Activated gamma-delta T cell treated with anti-CD3 and anti-CD28 coated beads, Interleukin-2, amount 50 U/mL, for 16 hours (primary cell): ENCODE measurements at places on chromosomes 13 and 19.

DNA sequence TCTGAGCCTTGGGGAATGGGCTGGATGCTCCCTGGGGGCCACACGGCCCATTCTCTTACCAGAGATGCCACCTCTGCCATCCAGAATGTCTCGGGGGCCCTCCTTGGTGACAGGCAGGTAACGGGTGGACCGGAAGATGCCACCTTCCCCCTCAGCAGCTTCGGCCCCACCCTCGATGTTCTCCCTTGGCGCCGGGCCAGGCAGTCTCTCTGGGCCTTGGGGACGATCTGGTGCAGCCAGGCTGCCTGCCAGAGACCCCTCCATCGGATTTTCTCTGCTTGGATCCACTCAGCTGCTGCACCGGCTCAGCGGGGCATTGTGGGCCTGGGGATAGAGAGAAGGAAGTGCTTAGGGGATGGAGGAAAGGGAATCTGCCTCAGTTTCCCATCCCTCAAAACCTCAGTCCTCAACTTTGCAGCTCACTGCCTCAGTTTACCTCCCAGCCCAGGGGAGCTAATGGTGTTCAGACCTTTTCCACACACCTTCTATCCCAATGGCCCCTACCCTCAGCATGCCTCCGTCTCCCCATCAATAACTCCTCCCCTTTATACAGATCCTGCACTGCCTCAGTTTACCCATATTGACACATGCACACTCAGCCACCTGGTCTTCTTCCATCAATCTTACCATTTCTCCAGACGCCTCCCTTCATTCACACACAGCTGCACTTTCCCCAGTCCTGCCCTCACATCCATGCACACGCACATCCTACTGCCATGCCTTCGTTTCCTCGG is 1.5 kb downstream of the WIZ start:
- no peak for DNase-seq

GRCh38 chr13:43057653-43058317 is 34.4 kb downstream of the DNAJC15 start:
- DNase-seq: no peak

DNA sequence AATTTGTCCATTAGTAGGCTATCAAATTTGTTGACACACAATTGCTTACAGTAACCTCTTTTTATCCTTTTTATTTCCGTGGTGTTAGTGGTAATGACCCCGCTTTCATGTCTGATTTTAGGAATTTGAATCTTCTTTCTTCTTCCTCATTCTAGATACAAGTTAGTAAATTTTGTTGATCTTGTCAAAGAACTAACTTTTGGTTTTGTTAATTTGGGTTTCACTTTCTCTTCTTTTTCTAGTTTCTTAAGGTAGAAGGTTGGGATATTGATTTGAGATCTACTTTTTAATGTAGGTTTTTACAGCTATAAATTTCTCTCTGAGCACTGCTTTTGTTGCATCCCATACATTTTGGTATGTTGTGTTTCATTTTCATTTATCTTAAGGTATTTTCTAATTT is 53.3 kb upstream of the SLC7A1 start:
- no peak for DNase-seq

DNA sequence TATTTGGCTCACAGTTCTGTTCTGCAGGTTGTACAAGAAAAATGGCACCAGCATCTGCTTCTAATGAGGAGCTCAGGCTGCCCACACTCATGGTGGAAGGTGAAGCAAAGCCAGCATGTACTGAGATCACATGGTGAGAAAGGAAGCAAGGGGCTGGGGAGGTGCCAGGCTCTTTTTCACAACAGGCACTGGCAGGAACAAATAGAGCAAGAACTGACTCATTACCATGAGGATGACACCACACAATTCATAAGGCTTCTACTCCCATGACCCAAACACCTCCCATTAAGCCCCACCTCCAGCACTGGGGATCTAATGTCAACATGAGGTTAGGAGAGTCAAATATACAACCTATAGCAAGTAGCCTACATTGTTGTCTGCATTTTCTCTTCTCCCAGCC is 522.6 kb downstream of the RFC3 start:
- no peak for DNase-seq

DNA sequence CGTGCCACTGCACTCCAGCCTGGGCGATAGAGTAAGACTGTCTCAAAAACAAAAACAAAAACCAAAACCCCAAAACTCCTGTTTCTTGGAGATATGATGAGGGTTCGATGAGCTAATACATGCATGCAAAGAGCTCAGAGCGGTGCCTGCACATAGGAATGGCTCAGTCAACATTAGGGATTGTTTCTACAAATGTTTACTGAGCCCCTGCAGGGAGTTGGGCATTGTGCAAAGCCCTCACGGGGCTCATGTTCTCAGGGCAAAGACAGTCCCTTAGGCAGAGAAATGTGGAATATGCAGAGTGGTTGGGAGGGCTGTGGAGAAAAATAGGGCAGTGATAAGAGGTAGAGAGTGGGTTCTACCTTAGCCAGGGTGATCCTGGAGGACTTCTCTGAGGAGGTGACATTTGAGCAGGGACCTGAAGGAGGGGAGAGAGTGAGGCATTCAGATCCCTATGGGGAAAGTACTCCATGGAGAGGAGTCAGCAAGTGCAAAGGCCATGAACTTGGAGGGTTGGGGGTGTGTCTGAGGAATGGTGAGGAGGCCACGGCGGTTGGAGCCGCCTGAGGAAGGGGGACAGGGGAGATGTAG is 1.5 kb upstream of the EHD2 start:
- no peak for DNase-seq

- no peak for DNase-seq
Measured at GRCh38 chr19:23522431-23522830, 127.2 kb upstream of the ZNF91 start.

- no peak for DNase-seq
Measured at GRCh38 chr13:39859898-39860297, 204.4 kb downstream of the COG6 start.

- DNase-seq: no peak
Measured at GRCh38 chr13:79479882-79480281, 1.1 kb upstream of the NDFIP2 start.

DNA sequence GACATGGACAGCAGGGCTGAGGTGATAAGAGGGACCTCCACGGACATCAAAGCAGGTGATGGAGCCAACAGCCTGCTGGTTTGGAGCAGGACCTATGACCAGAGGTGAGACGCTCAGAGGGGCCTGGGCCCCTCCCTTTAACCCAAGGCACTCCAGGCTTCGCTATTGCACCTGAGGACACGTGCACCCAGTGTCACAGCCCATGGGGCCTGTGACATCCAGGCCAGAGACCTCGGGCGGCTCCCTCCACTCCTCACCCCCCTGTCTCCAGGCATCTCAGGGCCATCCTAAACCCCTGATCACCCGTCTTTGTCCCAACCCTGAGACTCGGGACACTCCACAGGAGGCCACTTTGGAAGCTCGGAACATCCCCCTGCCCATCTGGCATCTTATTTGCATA is 12.9 kb downstream of the ADGRE5 start:
- no peak for DNase-seq

DNA sequence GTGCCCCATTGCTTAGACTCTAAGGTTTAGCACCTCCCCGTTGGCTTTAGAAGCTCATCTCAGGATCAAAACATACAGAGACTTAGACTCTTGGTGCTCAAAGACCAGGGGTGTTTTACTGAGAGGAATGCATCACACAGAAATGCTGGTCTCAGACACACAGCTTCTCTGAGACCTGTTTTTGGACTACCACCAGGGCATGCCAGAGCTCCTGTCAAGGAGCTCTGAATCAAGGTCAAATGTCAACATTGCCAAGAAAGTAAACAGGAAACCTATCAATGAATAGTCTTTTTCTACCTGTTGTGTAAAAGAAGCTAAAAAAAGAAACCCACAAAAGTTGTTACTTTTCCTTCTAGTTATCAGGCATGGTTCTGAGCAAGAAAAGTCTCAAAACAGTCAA is 149.2 kb downstream of the COL4A1 start:
- no peak for DNase-seq

DNA sequence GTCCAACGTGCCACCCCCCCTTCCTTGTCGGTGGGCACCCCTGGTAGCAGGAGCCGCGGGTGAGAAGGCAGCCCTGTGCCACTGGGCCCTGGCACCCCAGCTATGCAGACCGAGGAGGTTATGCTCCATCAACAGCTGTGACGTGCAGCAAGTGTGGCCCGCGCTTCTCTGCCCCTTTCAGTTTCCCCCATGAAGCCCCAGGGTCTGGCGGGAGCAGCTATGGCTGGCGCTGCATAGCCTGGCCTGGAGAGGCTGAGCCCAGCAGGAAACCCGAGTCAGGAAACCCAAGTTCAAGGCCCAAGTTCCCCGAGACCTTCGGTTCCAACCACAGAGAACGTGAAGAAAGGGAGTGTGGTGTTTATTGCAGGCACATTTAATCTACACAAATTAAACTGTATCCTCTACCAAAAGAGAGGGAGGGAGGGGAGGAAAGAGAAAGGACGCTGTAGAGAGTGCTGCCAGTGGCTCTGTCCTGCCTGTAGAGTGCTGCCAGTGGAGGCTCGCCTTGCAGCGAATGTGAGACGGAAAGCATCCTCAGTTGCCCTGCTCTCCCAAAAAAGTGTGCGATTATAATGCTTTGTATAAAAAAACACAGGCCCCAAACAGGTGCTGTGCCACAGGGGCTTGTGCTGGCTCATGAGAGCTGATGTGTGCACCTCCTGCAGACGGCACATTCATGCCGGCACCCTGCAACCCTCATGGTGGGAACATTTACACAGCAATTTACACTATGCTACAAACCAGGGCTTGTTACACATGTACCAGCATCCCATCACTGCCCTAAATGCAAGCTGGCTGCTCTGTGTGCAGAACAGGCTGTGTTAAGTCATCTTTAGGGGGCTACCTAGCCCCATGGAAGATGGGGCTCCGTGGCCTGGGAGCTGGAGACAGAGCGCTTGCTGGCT is 16.3 kb downstream of the POP4 start:
- DNase-seq: no peak

DNA sequence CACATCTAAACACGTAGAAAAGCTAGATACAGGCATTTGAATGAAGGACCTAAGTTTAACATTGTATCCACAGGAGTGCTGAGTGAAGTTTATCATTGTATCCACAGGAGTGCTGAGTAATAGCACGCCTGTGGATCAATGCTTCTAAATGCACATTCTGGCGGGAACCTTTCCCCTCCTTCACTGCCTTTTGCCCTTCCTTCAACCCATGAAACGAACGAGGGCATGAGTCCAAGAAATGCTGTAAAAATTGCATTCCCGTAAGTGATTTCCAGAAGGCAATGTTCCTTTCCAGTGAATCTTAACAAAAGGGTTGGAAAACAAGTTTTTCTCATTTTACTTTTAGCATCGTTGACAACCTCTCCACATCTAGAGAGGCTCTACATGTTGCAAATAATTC is 88.1 kb downstream of the ZDHHC20 start:
- no peak for DNase-seq

DNA sequence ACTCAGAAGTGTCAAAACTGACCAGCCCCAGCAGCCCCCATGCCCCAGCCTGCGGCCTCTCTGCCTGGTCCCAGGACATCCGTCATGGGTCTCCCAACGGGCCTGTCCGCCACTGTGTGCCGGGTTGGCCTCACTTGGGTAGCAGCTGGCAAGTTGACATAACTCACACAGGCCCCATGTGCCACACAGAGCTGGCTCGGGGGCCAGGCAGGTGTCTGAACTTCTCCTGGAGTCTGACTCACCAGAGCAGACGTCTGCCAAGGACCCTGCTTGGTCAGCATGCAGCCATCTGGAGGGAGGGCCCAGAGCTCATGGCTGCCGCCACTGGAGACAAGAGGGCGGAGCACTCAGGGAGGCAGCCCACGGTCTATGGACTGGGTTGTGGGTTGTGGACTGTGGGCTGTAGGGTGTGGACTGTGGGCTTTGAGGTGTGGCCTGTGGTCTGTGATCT is 32.0 kb upstream of the TMEM255B start:
- DNase-seq: no peak

DNA sequence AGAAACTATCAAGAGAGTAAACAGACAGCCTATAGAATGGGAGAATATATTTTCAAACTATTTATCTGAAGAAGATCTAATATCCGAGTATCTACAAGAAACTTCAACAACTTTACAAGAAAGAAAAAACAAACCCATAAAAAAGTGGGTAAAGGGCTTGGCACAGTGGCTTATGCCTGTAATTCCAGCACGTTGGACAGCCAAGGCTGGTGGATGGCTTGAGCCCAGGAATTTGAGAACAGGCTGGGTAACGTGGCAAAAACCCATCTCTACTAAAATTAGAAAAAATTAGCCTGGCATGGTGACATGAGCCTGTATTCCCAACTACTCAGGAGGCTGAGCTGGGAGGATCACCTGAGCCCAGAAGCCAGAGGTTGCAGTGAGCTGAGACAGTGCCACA is 7.8 kb upstream of the LGALS16 start:
- DNase-seq: no peak

- no peak for DNase-seq
Measured at GRCh38 chr19:42380155-42380554, 9.9 kb downstream of the CNFN start.

DNA sequence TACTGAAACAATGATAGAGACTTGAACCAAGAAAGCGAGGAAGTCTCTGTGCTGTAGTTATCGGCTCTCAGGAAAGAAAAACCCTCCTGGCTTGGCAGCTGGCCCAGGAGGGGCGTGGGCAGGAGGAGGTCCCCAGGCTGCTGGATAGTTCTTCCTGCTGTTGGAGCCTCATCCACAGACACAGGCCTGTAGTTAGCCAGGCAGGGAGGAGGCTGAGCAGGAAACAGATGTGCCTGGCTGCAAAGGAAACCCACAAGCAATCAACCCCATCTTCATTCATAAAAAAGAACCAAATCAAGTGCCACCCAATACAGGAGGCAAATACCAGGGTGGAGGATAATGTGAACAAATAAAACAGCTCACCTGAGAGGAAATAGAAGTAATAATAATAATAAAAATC is 86.2 kb downstream of the IRS2 start:
- no peak for DNase-seq

DNA sequence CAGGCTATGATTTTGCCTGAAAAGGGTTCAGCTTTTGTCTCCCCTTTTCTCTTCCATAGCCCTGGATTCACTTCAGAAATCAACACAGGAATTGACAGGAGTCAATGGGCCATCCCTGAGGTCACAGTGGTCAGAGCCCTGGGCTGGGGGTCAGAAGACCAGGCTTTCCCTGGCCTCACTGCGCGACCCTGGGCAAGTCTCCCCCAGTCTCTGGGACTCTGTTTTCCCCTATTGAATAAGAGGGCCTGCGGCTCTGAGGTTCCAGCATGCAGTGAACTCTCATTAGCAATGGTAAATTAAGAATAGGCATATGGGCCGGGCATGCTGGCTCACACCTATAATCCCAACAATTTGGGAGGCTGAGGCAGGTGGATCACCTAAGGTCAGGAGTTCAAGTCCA is 30.7 kb upstream of the VSTM2B start:
- no peak for DNase-seq

- DNase-seq: no peak
Measured at GRCh38 chr13:44974056-44974793, 15.0 kb downstream of the NUFIP1 start.

GRCh38 chr19:4067396-4068046 is 822 bp upstream of the ZBTB7A start:
- no peak for DNase-seq
